ENCODE measurements at places on chromosomes 13 and 19. TPM values are rescaled to one million over a fixed set of nuclear protein-coding genes. Genes with fewer than 3 reads are reported as not detected.

GRCh38 chr13:109151255-109151654 lies 521.8 kb downstream of the MYO16 start:
- no peak overlapping the region for H3K27ac ChIP-seq
- no peaks in the 10 kb centered on the region for H3K4me1 ChIP-seq
- no peak overlapping the region for H3K4me3 ChIP-seq
- DNase-seq: no peak
- H3K27me3 ChIP-seq: no peaks in the 10 kb centered on the region

- no peaks in the 10 kb centered on the region for H3K36me3 ChIP-seq
- no peak for DNase-seq
- no peak overlapping the region for H3K4me3 ChIP-seq
- H3K4me1 ChIP-seq: no peaks in the 10 kb centered on the region
Measured at GRCh38 chr13:28601581-28601980, 57.3 kb upstream of the POMP start.

DNA sequence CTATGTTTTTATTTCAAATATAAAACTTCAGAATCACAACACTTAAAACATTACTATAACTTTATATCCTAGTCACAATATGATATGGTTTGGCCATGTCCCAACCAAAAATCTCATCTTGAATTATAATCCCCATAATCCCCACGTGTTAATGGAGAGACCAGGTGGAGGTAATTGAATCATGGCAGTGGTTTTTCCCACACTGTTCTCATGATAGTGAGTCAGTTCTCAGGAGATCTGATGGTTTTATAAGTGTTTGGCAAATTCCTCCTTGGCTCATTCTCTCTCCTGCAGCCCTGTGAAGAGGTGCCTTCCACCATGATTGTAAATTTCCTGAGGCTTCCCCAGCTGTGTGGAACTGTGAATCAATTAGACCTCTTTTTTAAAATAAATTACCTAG lies 307.6 kb downstream of the SPRY2 start:
- no peaks in the 10 kb centered on the region for H3K27me3 ChIP-seq
- DNase-seq: no peak
- no peaks in the 10 kb centered on the region for H3K4me1 ChIP-seq
- no peaks in the 10 kb centered on the region for H3K36me3 ChIP-seq

The FCHO1 gene
- total RNA-seq: 76.7 TPM

DNA sequence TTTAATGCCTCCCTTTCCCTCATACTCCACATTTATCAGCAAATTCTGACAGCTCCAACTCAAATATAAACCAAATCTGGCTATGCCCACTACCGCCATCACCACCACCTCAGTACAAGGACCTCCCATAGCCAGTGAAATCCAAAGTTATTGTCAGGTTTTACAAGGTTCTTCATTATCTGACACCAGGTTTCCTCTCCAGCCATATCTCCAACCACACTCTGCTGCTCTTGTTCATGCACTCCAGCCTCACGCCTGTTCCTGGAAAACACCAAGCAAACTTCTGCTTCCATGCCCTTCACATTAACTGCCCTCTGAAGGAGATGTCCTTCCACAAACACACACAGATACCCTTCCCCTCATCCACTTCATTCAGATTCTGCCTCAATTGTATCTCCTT lies 102.2 kb upstream of the MIR17HG start:
- no peak overlapping the region for H3K27ac ChIP-seq
- no peaks in the 10 kb centered on the region for H3K4me1 ChIP-seq
- DNase-seq: no peak
- peaks cover 3% of the 10 kb centered on the region for H3K27me3 ChIP-seq
- no peaks in the 10 kb centered on the region for H3K36me3 ChIP-seq
- H3K4me3 ChIP-seq: no peak overlapping the region

DNA sequence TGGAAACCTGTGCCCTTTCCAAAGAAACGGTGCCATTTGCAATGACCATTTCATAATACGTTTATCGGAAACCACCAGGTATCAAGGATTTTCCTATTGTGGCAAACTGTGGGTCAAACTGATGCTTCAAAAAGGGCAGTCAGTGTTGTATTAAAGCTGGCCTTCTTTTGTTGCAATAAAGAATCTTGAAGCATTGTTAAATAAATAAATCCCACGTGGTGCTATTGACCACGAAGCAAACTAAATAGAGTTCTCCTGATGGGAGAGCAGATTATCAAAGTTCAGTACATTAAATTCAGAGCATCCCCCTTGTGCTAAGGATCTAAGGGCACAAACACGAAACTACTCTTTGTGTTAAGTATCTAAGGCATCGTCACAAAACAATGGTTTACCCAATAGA lies 545.9 kb upstream of the MIR17HG start:
- H3K27me3 ChIP-seq: no peaks in the 10 kb centered on the region
- no peak overlapping the region for H3K27ac ChIP-seq
- H3K4me1 ChIP-seq: no peaks in the 10 kb centered on the region
- no peak overlapping the region for H3K4me3 ChIP-seq
- no peak for DNase-seq

DNA sequence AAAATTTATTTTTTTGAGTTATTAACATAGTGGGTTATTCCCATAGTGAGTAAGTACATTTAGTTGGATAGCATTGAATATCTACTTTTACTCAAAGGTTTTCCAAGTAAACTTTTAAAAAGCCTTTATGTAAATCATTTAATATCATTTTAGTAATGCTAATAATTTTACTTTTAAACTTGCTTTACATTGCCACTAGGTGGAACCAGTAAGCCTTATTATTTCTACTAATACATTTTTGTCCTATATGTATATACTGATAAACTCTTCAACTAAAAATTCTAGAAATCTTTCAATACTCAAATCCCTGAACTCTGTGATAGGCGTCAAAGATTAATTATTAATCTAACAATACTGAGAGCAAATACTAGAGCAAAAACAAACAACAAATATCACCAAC lies 1709.2 kb upstream of the PCDH20 start:
- H3K36me3 ChIP-seq: no peaks in the 10 kb centered on the region
- H3K27me3 ChIP-seq: no peaks in the 10 kb centered on the region
- H3K4me3 ChIP-seq: no peak overlapping the region

GRCh38 chr13:30872685-30873461 lies 33.2 kb upstream of the MEDAG start:
- H3K4me3 ChIP-seq: no peak overlapping the region
- H3K27me3 ChIP-seq: peaks cover 17% of the 10 kb centered on the region
- no peak for DNase-seq
- H3K4me1 ChIP-seq: peaks cover 2% of the 10 kb centered on the region

DNA sequence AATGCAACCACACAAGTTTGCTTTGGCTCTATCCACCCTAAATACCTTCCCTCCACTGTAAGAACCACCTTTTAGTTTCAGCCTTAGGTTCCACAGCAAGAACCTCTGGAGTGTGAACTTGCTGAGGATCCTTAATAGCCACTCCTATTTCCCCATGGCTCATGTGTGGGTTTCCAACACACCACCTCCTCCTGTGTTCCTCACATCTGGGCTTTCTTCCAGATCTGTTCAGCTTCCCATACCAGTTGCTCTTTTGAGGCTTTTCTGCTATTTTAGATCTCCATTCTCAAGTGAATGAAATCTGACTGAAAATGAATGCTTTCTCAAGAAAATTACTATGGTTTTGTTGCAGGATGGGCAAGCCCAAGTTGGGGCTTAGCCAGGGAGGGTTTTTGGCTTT lies 104.8 kb upstream of the MIR17HG start:
- H3K27ac ChIP-seq: no peak overlapping the region
- no peaks in the 10 kb centered on the region for H3K36me3 ChIP-seq
- no peak overlapping the region for H3K4me3 ChIP-seq
- no peaks in the 10 kb centered on the region for H3K4me1 ChIP-seq
- H3K27me3 ChIP-seq: no peaks in the 10 kb centered on the region
- DNase-seq: no peak

- H3K4me3 ChIP-seq: no peak overlapping the region
- H3K27ac ChIP-seq: no peak overlapping the region
Measured at GRCh38 chr13:109465148-109465547, 321.2 kb downstream of the IRS2 start.

The DACT3 gene
- total RNA-seq: 0.20 TPM

GRCh38 chr13:49655906-49656305 lies 27.6 kb downstream of the ARL11 start:
- no peaks in the 10 kb centered on the region for H3K27me3 ChIP-seq
- H3K4me1 ChIP-seq: no peaks in the 10 kb centered on the region
- H3K36me3 ChIP-seq: peaks cover 6% of the 10 kb centered on the region
- DNase-seq: no peak
- H3K4me3 ChIP-seq: no peak overlapping the region

The CRYL1 gene
- 22.8 TPM for total RNA-seq

The LILRA1 gene
- not detected for total RNA-seq

The ZNF134 gene
- 14.7 TPM for total RNA-seq

DNA sequence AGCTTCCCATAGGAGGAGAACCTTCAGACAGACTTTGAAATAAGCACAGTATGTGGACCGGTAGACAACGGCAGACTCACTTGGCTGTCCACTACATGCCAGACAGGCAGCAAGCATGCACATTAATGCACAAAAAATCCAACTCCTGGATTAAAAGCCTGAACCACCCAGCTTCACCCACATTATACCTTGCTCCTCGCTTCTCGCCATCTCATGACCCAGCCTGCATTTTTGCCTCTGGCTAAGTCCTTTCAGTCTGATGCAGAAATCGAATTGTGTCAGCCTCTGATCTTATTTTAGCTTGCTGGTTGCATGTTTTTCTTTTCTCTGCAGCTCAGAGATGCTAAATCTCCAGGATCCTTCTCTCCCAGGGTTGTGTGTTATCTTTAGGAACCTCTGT lies 358.7 kb downstream of the RFC3 start:
- H3K36me3 ChIP-seq: no peaks in the 10 kb centered on the region
- no peaks in the 10 kb centered on the region for H3K27me3 ChIP-seq
- H3K4me1 ChIP-seq: no peaks in the 10 kb centered on the region
- no peak overlapping the region for H3K27ac ChIP-seq
- H3K4me3 ChIP-seq: no peak overlapping the region
- no peak for DNase-seq

DNA sequence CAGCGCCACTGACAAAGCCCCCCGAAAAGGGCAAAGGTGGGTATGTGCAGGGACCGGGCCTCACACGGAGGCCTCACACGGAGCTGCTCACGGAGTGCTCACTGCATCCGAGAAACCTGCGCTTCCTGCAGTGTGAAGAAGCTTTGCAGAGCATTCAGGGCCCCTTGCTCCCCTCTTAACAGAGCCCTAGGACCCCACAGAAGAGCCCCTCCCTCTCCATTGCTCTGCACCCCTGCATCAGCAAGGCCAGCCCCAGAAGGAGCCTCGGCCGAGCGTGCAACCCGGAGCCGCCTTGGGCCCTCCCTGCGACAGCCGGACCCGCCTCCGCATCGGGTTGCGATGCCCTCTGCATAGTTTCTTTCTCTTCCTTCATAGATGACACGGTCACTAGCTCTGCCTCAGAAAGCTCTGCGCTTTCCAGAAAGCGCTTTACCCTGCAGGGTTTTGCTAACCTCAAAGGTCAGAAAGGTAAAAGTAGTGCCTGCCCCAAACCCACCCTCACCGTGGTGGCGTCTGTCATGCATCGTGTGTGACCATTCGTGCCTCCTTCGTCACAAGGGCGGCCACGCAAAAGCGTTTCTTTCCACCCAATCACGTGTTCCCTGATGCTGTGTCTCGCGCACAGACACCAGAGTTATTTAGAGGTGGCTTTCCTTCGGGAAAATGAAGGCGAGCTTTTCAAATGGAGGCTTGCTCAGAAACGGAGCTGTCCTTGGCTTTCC lies 15.7 kb upstream of the F7 start:
- DNase-seq: no peak
- no peaks in the 10 kb centered on the region for H3K4me1 ChIP-seq
- no peaks in the 10 kb centered on the region for H3K27me3 ChIP-seq
- H3K27ac ChIP-seq: no peak overlapping the region
- no peaks in the 10 kb centered on the region for H3K36me3 ChIP-seq

DNA sequence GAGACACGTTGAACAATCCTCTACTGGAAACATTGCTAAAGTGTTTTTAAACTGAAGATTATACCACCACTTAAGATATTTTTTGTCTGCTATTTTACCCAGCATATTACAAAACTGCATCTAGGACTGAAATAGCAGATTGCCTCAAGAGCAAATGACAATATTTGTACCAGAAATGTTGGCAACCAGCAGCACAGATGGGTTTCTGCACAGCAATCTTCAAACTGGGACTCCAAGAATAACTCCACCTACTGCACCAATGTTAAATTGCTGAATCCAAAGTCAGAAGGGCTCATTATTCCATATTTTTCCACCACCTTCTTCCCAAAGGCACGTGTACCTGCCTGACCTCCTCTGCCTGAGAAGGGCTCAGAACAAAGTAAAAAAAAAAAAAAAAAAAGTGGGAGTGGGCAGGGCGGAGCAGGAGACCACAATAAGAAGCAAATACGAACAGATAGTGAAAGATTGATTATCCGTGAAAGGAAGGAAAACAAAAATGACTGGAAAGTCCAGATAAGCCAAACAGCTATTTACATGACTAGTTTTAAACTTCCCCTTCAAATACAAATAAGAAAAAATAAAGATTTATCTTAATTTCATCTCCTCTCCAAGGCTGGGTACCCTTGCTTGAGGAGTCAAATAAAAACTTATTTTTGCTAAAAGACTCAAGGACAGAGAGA lies 79.4 kb downstream of the FOXO1 start:
- H3K4me3 ChIP-seq: no peak overlapping the region
- peaks cover 78% of the 10 kb centered on the region for H3K4me1 ChIP-seq
- H3K27me3 ChIP-seq: no peaks in the 10 kb centered on the region
- peaks cover 26% of the 10 kb centered on the region for H3K36me3 ChIP-seq
- no peak overlapping the region for H3K27ac ChIP-seq

The VAV1 gene
- 105 TPM for total RNA-seq

The ZNF506 gene
- total RNA-seq: 25.5 TPM

The CLIP3 gene
- 1.7 TPM for total RNA-seq

- peaks cover 72% of the 10 kb centered on the region for H3K36me3 ChIP-seq
- DNase-seq: no peak
- peaks cover 58% of the 10 kb centered on the region for H3K4me1 ChIP-seq
- no peak overlapping the region for H3K4me3 ChIP-seq
Measured at GRCh38 chr13:42985312-42986175, 6.5 kb downstream of the EPSTI1 start.

GRCh38 chr19:6849876-6850275 lies 37.5 kb upstream of the ADGRE1 start:
- no peak overlapping the region for H3K4me3 ChIP-seq
- H3K4me1 ChIP-seq: no peaks in the 10 kb centered on the region
- H3K27me3 ChIP-seq: no peaks in the 10 kb centered on the region
- peaks cover 46% of the 10 kb centered on the region for H3K36me3 ChIP-seq

The MEDAG gene
- total RNA-seq: 0.08 TPM
